ENCODE measurements at places on chromosomes 13 and 19.

GRCh38 chr13:49561062-49561410, 24.3 kb downstream of the RCBTB1 start:
- no peak for DNase-seq

GRCh38 chr19:16268676-16269319, 55.8 kb upstream of the KLF2 start:
- DNase-seq, result no peak

GRCh38 chr19:38375098-38375493, 725 bp downstream of the PSMD8 start:
- DNase-seq, result no peak

- DNase-seq, result no peak
These were observed 55.2 kb downstream of the VWA8 start for GRCh38 chr13:41905600-41906254.

GRCh38 chr19:24072720-24073119, 14.3 kb upstream of the ZNF254 start:
- no peak for DNase-seq

DNA sequence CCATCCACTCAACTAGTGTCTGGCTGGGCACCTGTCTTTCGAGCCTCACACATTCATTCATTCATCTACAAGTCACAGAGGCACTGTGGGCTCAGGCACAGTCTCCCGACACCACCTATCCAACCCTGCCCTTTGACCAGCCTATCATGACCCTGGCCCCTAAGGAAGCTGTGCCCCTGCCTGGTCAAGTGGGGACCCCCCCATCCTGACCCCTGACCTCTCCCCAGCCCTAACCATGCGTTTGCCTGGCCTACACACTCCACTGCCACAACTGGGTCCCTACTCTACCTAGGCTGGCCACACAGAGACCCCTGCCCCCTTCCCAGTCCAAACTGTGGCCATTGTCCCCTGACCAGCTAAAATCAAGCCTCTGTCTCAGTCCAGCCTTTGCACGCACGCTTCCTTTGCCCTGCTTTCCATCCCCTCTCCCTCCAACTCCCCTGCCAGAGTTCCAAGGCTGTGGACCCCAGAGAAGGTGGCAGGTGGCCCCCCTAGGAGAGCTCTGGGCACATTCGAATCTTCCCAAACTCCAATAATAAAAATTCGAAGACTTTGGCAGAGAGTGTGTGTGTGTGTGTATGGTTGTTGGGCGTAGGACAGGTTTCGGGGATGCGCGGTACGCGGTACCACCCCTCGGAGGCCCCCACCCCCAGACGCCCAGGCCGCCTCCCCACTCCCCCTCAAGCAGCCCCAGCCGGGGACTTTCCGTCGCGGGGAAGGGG, 404 bp upstream of the IL27RA start:
- peak; percentile 67 for DNase-seq

- DNase-seq, result no peak
These were observed 43.1 kb downstream of the PCCA start for GRCh38 chr13:100131863-100132574.

- DNase-seq, result no peak
These were observed 795.9 kb upstream of the PCDH9 start for GRCh38 chr13:68026077-68026476.

DNA sequence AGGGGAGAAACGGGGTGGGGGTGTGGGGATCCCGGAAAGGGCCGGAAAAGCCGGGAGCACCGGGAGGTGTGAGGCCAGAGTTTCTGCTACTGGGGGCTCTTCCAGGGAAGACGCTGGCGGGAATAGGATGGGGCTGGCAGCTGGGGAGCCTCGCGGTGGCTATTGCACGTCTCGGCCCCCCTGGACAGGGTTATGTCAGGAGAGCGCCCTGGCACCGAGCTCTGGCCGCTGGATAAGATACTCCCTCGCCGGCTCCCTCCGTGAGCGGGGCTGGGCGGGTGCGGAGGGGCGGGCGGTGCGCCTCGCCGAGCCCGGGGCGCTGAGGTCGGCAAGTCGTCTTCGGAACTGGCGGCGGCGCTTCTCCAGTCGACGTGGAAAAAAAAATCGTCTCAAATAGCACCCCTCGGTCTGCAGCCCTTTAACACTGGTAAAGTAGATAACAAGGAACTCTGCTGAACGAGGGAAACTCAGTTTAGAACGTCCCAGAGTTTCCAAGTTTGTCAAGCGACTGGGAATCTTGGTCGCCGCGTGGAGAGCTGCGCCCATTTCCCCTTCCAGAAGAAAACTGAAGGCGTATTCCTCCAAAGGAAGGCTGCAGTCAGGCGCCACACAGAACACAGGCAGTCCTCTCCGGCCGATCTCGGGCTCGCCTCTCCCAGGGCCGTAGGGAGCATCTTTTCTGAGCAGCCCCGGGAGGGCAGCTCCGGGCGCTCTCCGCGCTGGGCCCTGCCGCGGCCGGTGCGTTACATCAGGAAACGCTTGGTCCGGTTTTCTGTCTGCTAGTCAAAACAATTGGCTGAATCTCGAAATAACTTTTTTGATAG, 115.1 kb downstream of the KCNRG start:
- no peak for DNase-seq

DNA sequence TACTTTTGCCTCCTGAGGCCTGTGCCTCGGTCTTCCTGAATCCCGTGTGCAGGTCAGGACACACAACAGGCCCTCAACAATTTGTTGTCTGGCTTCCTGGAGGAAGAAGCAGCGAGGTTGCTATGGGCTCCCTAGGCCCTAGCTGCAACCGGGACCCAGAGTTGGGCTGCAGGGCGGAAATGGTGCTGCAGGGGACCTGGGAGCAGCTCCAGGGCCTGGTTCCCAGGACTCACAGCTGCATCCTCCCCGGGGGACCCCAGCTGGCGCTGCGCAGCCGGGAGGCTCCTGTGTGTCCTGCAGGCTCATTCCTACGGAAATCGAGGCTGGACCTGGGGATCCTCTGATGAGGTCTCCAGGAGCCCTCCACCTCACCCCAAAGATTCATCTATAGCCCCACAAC, 999 bp upstream of the TNFAIP8L1 start:
- DNase-seq, result no peak

DNA sequence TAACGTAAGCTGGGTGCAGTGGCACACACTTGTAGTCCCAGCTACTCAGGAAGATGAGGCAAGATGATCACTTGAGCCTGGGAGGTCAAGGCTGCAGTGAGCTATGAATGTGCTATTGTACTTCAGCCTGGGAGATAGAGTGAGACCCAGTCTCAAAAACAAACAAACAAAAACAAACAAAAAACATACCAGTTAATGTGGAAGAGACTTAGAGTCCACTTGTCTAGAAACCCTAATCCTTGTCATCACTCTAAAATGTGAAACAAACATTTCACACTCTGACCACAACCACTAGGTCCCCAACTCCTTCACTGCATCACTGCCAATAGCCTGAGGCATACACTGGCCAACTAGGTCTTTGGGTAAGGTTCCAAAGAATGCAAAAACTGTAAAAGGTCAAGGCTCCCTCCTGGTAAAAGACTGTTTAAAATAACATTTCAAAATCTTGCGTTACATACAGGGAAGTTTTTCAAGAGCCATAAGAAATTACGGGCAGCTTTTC, 28.6 kb upstream of the CYP2B6 start:
- DNase-seq, result no peak

DNA sequence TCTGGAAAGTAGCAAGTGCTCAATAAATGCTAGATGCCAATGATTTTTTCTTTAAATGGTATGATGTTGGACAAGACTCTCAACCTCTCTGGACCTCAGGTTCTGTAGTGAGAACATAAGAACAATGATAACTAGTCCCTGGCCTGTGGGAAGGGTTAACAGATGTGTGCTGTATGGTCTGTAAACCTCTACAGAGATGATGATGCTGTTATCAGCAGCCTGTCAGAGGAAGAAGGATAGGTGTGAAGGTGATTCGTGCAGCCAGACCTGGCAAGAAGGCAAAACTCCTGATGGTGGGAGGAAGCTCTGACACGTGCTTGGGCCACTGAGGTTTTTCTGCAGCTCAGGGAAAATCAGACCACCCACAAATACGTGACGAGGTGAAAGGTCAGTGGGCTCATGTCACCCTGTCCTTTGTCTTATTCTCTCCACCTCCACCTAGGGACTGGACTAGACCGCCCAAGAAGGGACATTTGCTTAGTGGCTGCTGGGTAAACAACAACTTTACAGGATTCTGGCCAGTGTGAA, 36.7 kb upstream of the UBL3 start:
- DNase-seq, result no peak

DNA sequence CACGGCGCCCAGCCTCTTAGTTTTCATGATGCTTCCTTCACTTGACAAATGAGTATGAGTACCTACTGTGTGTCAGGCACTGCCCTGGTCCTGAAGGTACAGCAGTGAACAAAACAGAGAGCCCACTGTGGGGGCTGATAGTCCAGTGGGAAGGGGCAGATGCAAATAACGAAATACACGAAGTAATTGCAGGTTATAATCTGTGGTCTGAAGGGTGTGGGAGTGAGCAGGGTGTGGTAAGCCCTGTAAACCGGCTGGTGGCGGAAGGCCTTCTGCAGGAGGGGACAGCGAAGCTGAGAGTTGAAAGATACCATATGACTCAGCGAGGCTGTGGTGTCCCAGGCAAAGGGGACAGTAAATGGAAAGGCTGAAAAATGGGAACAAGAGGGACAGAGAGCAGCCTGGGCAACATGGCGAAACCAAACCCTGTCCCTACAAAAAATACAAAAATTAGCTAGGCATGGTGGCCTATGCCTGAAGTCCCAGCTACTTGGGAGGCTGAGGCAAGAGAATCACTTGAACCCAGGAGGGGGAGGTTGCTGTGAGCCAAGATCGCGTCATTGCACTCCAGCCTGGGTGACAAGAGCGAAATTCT, 60.5 kb downstream of the MAP4K1 start:
- DNase-seq, result no peak

DNA sequence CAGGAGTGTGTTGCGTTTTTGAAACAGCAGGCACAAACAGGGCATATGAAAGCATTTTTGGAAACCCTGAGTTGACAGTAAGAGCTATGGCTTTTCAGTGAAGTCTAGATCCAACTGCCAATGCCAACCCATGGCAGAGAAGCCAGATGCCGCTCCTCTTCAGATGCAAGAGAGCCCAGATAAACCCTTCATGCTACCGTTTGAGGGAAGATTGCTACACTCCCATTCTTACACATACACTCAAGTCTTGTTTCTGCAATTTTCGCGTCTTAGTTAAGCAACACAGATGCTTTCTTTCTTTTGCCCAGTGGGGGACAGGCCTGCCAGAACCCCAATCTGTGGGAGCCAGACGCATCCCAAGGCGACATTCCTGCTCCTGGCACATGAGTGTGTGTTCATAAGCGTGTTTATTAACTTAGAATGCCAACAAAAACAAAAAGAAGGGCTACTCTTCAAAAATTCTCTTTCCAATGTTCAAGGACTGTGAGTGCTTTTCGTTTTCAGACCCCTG, 10.4 kb downstream of the BORCS8 start:
- no peak for DNase-seq

DNA sequence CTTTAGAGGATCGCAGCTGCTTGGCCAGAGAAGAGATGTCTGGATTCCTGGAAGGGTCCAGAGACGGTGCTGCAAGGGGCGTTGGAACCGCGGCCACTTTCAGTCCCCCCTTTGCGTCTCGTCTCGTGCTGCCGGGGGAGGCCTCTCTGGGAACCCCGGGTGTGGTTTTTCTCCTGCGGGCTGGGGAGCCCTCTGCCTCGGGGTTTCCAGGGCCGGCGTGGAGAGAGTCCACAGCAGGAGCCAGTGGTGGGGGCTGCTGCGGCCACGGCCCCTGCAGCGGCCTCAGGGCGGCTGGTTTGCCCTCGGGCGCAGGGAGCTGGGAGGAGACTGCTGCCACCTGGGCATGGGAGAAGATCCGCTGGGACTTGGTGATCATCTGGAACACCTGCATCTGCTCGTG, 28.5 kb downstream of the ZNF541 start:
- DNase-seq, result no peak

DNA sequence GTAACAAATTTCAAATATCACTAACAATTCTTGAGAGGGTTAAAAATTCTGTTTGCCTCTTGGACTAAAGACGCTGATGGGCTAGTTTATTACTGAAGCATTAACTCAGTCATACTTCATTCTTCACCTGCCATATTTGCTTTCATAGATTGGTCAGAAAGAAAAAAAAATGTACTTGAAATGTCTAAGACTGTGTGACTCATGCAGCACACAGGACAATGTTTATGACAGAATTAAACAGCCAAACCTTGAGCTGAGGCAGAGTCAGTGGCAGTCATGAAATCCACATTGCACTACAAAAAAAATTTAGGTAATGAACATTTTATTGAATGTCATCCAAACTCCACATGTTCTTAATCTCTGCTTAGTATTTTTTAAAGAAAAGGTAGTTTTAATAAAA, 135.6 kb downstream of the PRR20E start:
- DNase-seq, result no peak

Data from T follicular helper cell (primary cell).